ENCODE measurements at places on chromosomes 5 and 9. TPM values are rescaled to one million over a fixed set of nuclear protein-coding genes. Genes with fewer than 3 reads are reported as not detected.

DNA sequence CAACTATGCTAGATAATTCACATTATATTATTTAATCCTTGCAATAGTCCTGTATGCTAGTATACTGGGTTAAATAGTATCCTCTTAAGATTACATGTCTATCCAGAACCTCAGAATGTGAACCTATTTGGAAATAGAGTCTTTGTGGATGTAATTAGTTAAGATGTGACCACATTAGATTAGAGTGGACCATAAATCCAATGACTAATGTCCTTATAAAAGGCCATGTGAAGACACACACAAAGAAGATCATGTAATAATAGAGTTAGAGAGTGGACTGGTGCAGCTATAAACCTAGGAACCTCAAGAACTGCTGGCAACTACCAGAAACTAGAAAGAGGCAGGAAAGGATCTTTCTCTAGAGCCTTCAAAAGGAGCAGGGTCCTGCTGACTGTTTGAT is 263.6 kb upstream of the PTGER4 start:
- H3K36me3 ChIP-seq: no peaks in the 10 kb centered on the region
- H3K4me3 ChIP-seq: no peak overlapping the region
- no peak overlapping the region for H3K27ac ChIP-seq
- no peaks in the 10 kb centered on the region for H3K27me3 ChIP-seq
- peaks cover 4% of the 10 kb centered on the region for H3K4me1 ChIP-seq

DNA sequence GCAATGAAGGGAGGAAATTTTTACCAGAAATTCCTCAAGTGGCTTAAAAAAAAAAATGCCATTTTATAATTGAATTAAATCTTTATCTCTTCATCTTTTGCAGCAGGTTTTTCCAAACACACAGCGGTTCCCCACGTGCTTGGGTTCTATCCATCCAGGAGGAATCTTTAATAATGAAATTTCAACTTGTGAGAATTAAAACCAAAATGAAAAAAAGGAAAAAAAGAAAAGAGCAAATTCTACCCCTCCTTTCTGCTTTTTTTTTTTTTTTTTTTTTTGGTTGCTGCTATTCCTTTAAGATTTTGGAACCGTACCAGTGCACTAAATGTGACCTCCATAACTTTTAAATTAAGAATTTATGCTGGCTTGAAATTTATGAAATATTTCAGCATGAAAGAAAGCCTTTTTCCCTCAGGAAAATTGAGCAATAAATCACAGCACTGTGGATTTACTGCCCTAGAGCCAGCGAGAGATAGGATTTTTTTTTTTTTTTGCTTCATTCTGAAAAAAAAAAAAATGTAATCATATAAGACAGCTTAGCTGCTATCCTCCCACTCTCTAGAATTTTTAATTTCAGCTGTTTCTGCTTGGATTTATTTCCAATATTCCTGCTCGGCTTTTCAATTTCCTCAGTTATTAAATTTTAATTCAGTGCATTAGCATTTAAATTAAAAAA is 88.5 kb downstream of the ZNF618 start:
- no peaks in the 10 kb centered on the region for H3K36me3 ChIP-seq
- H3K4me3 ChIP-seq: no peak overlapping the region
- no peak overlapping the region for H3K27ac ChIP-seq
- DNase-seq: no peak
- H3K27me3 ChIP-seq: no peaks in the 10 kb centered on the region

GRCh38 chr9:137965177-137965795 is 87.7 kb downstream of the CACNA1B start:
- DNase-seq: no peak
- no peaks in the 10 kb centered on the region for H3K27me3 ChIP-seq
- H3K36me3 ChIP-seq: no peaks in the 10 kb centered on the region

- no peaks in the 10 kb centered on the region for H3K27me3 ChIP-seq
- no peak overlapping the region for H3K27ac ChIP-seq
- DNase-seq: no peak
- H3K4me3 ChIP-seq: no peak overlapping the region
Observed at GRCh38 chr9:27653957-27654356, 80.7 kb upstream of the C9orf72 start.

GRCh38 chr5:38650946-38651345 is 94.5 kb upstream of the LIFR start:
- H3K27me3 ChIP-seq: no peaks in the 10 kb centered on the region
- no peak overlapping the region for H3K27ac ChIP-seq
- no peaks in the 10 kb centered on the region for H3K36me3 ChIP-seq
- DNase-seq: no peak

DNA sequence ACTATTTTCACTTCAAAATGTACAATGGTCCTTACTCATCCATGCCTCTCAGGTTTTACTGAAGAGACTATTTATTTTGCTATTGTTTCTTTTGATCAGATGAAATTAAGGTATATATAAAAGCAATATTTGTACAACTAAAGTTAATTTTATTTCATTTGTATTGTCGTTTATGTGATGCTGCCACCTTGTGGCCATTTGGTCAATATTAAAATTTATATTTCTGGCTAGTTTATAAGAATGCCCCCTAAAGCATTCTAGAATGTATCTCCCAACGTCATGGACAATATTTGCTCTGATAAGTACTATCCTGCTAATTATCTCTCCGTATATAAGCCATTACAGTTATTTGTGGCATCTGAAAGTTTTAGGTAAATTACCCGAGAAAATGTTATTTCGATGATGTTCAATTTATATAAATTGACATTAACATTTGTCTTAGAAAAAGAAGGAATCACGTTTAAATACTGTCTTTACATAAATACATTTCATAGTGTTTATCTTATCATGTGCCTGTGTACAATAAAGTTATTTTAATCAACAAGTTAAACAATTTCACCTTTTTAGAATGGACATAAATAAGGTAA is 680.0 kb downstream of the TAF11L14 start:
- H3K27me3 ChIP-seq: no peaks in the 10 kb centered on the region
- no peaks in the 10 kb centered on the region for H3K36me3 ChIP-seq
- H3K27ac ChIP-seq: no peak overlapping the region
- no peaks in the 10 kb centered on the region for H3K4me1 ChIP-seq
- no peak overlapping the region for H3K4me3 ChIP-seq

DNA sequence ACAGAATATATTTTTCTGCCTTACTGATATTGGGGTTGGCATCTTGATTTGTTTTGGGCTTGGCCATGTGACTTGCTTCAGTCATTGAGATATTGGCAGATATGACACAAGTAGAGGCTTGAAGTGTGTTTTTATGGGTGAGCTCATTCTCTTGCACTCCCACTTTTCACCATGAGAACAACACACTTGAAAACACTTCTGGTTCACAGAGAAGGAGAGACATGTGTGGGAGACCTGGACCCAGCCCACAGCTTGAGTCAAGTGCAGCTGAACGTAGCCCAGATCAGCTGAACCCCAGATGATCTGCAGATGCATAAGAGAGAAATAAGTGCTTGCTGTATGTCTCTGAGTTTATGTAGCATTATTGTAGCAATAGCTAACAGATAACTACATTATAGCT is 155.4 kb downstream of the SEMA6A start:
- no peak overlapping the region for H3K4me3 ChIP-seq
- H3K27me3 ChIP-seq: no peaks in the 10 kb centered on the region
- no peaks in the 10 kb centered on the region for H3K4me1 ChIP-seq
- no peak for DNase-seq
- no peaks in the 10 kb centered on the region for H3K36me3 ChIP-seq
- H3K27ac ChIP-seq: no peak overlapping the region

- no peaks in the 10 kb centered on the region for H3K27me3 ChIP-seq
- H3K4me3 ChIP-seq: no peak overlapping the region
- no peaks in the 10 kb centered on the region for H3K4me1 ChIP-seq
- no peaks in the 10 kb centered on the region for H3K36me3 ChIP-seq
- no peak for DNase-seq
Observed at GRCh38 chr9:111759762-111760639, 34.7 kb downstream of the SHOC1 start.

- no peaks in the 10 kb centered on the region for H3K27me3 ChIP-seq
- no peak overlapping the region for H3K4me3 ChIP-seq
- H3K36me3 ChIP-seq: no peaks in the 10 kb centered on the region
- no peak overlapping the region for H3K27ac ChIP-seq
- no peak for DNase-seq
Observed at GRCh38 chr5:117191251-117191650, 616.6 kb upstream of the SEMA6A start.

- no peaks in the 10 kb centered on the region for H3K4me1 ChIP-seq
- no peak for DNase-seq
- H3K27me3 ChIP-seq: peaks cover 5% of the 10 kb centered on the region
- no peaks in the 10 kb centered on the region for H3K36me3 ChIP-seq
Observed at GRCh38 chr9:124182741-124183140, 75.0 kb upstream of the NEK6 start.

DNA sequence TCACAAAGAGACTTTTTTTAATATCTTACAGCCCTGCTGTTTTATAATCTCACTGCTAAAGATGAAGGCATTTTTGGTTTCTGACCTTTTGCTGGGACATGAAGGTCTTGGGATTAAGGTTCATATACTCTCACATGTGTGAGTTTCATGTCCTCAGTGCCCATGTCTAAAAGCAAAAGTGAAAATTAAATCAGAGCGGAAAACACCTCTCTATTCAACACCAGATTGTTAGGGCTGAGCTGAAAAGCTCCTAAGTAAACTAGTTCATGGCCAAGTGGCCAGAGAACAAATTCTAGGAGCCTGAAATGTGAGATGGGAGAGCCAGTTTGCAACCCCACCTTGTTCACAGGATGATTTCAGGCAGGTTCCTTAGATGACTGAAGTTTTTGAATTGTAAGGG is 110.9 kb downstream of the GRIA1 start:
- no peak overlapping the region for H3K4me3 ChIP-seq
- H3K27ac ChIP-seq: no peak overlapping the region
- no peaks in the 10 kb centered on the region for H3K27me3 ChIP-seq
- no peaks in the 10 kb centered on the region for H3K36me3 ChIP-seq
- no peak for DNase-seq

DNA sequence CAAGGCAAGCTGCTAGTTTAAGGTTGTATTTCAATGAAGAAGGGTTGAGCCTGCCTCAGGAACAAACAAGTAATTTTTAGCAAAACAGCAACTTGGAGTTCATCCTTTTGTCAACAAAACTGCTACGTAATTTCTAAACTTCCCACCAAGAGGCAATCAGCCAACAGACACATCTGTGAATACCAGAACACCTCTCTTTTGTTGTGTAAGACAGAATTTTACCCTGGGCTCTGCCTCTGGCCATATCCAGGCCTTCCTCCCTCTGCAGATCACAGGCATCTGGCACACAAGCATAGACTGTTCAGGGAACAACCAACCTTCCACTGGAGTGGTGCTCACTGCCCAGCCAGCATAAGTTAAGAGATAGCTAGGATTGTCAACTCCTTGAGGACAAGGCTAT is 409.0 kb downstream of the SPOCK1 start:
- no peak overlapping the region for H3K27ac ChIP-seq
- H3K4me1 ChIP-seq: no peaks in the 10 kb centered on the region
- no peak overlapping the region for H3K4me3 ChIP-seq
- H3K36me3 ChIP-seq: no peaks in the 10 kb centered on the region
- DNase-seq: no peak
- no peaks in the 10 kb centered on the region for H3K27me3 ChIP-seq

DNA sequence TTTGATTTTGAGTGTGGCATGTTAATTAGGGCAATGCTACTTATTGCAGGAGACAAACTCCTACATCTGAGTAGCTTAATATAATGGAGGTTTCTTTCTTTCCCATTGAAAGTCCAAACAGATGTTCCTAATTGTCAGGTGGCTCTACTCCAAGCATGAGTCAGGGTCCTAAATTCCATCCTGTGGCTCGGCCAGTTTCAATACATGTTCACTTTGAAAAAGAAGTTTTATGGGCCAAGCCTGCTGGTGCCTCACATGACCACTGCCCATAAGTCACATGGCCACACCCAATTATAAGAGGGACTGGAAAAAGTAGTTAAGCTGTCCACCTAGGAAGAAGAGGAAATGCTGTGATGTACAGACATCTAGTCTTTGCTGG is 170.4 kb downstream of the ARRDC3 start:
- no peak for DNase-seq
- H3K4me1 ChIP-seq: peaks cover 26% of the 10 kb centered on the region
- no peaks in the 10 kb centered on the region for H3K27me3 ChIP-seq
- H3K27ac ChIP-seq: peak overlapping the region; percentile 59

DNA sequence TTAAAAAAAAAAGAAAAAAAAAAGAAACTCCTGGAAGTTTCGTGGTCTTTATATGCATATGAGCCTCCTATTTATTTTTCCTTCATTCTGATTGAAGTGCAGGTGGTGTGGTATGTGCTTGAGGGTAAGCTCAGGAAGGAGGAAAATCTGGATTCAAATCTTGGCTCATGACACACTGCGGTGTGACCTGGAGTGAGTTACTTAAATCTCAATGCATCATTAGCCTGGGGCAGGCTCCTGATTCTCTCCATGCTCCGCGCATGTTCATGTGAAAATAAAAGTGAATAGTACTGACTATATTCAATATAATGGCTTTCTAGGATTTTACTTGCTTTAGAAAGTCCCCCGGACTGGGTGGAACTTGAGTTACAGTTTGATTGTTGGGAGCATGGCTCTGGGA is 35.6 kb downstream of the PTTG1 start:
- DNase-seq: no peak
- H3K36me3 ChIP-seq: no peaks in the 10 kb centered on the region
- H3K4me1 ChIP-seq: no peaks in the 10 kb centered on the region
- no peak overlapping the region for H3K27ac ChIP-seq
- no peak overlapping the region for H3K4me3 ChIP-seq

Gene TMEM215
- total RNA-seq: not detected

Gene ZNF484
- 24.5 TPM for total RNA-seq

Gene CDH9
- not detected for total RNA-seq

Gene FIBCD1
- total RNA-seq: not detected

Gene KIAA0825
- total RNA-seq: 4.1 TPM

Gene LCN2
- not detected for total RNA-seq

Gene ARL10
- 14.8 TPM for total RNA-seq

Gene UNC5A
- total RNA-seq: not detected

Gene DBH
- not detected for total RNA-seq

Gene WNK2
- 4.7 TPM for total RNA-seq

Measured in thoracic aorta (tissue), 2 donors.